Kidney glomerular epithelial cell (primary cell): ENCODE measurements at places on chromosomes 4 and X.

GRCh38 chr4:14871676-14872430 is 130.4 kb upstream of the CPEB2 start:
- DNase-seq: no peak

GRCh38 chr4:105145156-105145902 is 1.3 kb upstream of the TET2 start:
- no peak for DNase-seq

GRCh38 chr4:80306260-80306659 is 29.3 kb upstream of the CFAP299 start:
- peak; percentile 64 for DNase-seq

- peak; percentile 52 for DNase-seq
Observed at GRCh38 chrX:100643956-100644860, at the start of gene SRPX2. Gene SRPX2, plus strand, starts transcription at chrX:100644199. Its CDS starts 2,124 bp downstream, at chrX:100646323.

GRCh38 chr4:105356194-105356593 is 117.7 kb downstream of the PPA2 start:
- no peak for DNase-seq

- no peak for DNase-seq
Observed at GRCh38 chrX:129661369-129661768, 6.6 kb upstream of the APLN start.

- DNase-seq: no peak
Observed at GRCh38 chr4:1556541-1557220, 127.4 kb downstream of the FAM53A start.

DNA sequence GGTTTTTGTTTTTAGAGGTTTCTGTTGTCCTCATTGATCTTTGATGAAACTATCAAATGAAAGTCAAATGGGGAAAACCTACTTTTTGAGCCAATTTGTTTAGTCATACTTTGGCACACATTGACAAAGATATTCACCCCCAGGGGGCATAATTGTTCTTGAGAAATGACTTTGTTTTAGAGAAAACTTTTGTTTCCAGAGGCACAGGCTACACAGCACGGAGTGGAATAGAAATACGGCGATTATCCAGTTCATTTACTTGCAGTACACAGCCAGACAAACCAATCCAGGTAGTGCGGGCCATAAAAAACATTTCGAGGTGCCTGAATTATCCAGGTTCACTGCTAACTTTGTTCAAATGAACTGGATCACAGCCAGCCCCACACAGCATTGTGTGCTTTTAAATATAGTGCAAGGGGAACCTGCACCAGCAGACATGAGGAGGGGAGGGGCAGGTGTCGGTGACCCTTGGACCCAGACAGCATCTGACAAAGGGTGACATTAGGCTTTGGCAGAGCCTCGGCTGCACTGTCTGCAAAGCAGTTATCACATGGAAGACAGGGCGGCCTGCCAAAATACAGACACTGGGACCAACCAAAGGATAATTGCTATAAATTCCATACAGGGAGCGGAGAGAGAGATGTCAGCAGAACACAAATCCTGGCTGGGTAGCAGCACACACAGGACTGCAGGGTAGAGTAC is 179.6 kb upstream of the NOCT start:
- no peak for DNase-seq

DNA sequence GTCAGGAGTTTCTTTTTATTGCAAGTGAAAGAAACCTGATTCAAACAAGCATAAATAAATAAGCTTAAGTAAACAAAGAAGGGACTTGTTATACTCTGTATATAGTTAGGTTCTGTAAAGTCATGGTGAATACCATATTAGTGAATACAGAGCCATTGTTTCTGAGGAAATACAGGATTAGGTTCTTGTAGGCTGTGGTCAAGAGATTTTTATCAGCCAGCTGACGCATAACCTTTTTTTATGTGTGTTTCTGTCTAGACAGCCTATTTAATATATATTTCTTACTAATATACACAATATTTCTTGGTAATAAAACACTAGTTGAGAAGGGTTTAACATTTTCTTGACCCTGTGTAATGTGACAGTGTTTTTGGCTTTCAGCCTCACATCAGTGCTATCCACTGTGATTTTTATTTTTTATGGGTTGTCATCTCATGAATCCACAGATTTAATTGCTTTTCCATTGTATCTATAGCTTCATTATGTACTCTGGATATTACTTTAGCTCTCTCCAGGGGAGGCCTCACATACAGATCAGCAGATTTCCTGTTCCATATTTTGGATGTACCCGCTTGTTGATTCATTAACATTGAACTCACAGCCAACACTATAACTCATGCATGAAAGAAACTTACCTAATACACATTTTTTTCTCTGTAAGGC is 8.0 kb downstream of the HERC3 start:
- DNase-seq: no peak

- DNase-seq: no peak
Observed at GRCh38 chrX:150446151-150446550, 83.0 kb downstream of the MAMLD1 start.

- DNase-seq: peak; percentile 23
Observed at GRCh38 chr4:126604268-126604867, 1028.4 kb upstream of the INTU start.

DNA sequence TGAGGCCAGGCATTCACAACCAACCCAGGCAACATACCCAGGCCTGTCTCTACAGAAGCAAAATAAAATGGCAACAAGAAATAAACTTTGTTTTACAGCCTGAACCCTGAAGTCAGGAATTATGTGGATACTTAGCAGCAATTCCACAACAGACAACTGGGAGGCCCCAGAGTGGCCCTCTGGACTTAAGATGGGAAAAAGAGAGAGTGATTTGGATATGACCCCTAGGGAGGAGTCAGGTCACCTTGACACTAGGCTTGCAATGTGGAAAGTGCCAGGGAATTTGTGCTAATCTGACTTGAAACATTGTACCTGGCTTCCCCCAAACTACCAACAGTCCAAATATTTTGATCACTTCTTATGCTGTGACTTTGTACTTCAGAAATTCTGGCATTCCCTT is 193.1 kb downstream of the PARM1 start:
- DNase-seq: no peak
